Activated CD4-positive, alpha-beta T cell treated with anti-CD3 and anti-CD28 coated beads, Interleukin-2, Interleukin-4, amounts not matched to agents 100 ng/mL and 50 ng/mL, durations not matched to agents 16 hours and 8 hours (primary cell): ENCODE measurements at places on chromosomes 12 and 14.

DNA sequence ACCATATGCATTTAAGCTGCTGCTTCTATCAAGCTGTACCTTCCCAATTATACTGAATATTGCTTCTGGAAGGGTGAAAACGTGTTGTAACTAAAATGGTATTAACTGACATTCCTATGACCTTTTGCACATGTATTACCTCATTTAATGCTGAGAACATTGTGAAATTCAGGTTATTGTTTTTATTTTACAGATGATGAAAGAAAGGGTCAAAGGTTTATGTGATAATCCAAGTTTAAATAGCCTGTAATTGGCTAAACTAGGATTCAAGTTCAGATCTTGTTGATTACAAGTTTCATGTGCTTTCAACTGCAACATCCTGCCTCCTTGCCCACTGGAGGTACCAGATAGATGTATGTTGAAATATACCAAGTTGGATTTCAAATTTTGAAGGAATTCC, 433.3 kb upstream of the PRICKLE1 start:
- no peak for DNase-seq

DNA sequence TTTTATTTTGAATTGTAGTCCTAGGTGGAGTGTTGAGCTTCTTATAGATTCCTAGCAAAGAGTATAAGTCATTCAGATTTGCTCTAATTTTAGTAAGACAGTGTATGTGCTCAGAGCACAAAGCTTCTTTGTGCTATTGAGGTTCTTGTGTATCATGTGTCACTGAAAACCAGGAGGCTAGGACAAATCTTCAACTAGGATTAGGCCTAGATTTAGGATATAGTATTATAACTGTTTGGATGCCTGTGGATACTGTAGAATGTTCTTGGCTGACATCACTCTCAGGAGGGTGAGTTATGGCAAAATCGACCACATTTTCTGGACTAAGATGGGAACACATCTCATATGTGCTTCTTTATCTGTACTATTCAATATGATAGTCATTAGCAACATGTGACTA, 86.5 kb downstream of the DHRS2 start:
- no peak for DNase-seq

- DNase-seq = no peak
Observed at GRCh38 chr12:79535751-79536150, 155.0 kb downstream of the PAWR start.

DNA sequence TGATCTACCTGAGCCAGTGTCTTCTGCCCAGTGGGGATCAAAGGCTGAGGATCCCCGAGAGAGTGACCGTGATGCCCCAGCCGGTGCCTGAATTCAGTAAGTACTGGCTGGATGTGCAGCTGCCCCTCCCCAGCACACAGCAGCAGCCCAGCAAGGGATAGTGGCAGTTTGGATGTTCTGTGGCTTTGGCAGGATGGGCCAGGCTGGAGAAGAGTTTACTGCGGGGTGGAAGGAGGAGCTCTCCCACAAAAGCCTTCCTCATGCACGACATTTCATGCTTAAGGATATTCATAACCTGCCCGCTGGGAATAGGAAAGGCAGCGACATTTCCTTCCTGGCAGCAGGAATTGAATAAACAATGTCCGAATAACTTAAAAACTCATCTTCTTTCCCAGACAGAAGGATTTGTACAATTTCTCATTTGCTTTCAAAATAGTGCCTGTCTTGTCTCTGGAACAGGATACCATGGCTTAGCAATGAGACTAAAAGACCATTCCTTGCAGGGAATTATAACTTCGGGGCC, 135.6 kb upstream of the PRMT8 start:
- DNase-seq = no peak

GRCh38 chr12:26696613-26697092, 136.3 kb downstream of the ITPR2 start:
- DNase-seq = no peak

DNA sequence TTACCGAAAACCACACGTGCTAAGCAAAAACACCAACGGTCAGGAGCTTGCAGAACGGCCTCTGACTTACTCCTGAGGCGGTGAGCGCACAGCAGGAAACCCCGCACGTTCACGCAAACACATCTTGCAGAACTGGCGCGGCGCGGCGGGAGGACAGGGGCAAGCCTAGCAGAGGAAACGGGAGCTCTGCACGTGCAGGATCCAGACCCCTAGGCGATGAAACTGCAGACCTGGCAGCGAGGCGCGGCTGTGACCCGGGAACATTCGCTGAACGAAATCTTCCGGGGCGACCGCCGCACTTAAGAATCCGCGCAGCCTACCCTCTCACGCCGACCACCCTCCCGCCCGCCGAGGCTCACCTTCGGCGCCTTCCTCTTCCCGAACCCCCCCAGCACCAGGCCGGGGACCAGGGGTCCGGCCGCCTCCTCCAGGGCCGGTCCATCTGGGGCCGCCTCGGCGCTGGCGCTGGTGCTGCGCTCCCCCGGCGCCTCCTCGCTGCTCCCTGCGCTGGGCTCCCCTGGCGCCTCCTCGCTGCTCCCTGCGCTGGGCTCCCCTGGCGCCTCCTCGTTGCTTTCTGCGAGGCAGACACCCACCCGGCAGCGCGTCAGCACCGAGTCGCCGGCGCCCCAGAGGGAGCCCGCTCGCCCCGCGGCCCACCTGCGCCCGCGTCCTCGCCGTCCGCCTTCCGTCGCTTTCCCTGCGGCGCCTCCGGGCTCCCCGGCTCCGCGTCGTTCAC, 615 bp downstream of the DDX51 start:
- DNase-seq = no peak

DNA sequence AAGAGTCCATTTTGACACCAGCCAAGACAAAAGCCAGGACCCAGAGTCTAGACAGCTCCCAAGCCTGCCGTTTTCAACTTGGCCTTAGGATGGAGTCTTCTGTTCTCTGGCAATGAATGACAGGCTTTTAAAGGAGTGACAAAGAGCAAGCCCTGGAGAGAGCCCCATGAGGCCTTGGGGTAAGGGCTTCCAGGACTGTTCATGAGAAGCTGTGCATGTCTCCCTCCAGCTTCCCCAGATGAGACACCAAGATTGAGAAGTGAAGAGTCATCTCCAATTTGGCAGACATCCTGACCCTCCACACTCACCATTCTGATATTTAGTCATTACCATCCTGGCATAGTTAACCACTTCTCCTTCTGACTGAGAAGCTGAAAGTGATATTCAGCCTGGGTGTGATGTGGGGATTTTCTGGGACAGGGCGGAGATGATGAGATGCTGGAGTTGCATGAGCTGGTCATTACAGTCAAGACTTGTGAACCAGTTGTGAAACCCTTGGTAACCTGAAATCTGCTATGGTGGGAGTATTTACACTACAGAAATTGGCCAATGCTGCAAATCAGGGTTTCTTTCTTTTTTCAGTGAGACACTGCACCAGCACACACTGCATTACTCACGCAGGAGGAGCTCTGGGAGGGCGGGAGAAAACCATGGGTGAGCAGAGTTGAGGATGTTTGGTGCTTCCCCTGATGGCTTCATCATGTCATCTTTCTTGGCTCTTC, 77.8 kb downstream of the VCPKMT start:
- DNase-seq = peak; percentile 98

GRCh38 chr12:110637869-110638441, 24.0 kb downstream of the TCTN1 start:
- DNase-seq = no peak

DNA sequence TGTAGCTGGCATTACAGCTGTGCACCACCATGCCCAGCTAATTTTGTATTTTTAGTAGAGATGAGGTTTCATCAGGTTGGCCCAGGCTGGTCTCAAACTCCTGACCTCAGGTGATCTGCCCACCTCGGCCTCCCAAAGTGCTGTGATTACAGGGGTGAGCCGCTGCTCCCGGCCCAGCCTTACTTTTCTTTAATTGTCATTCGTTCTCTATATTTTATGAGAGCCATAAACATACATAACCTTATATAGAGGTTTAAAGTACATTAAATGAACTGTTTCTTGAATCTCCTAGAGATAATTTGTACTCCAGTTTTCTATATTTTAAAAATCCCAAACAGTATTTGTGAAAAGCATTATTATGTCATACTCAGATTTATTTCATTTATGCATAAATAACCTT, 98.6 kb downstream of the SYNE2 start:
- DNase-seq = no peak

DNA sequence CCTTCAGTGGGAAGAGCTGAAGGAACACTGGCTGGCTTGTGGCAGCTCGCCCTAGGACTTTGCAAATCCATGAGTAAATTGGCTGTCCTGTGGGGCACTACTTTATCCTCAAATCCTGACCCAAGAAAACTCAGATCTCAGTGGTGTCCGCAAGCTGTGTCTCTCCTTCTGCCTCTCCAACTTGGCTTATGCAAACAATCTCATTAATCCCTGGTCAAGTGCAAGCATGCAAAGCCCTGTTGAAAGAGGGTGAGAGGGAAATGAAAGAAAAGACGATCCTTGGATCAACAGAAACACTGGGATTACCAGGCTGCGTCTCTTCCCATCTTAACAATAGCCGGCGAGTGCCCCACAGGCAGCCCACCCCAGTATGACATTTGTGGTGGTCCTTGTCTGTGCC, 901.6 kb downstream of the BCL11B start:
- no peak for DNase-seq

- no peak for DNase-seq
Observed at GRCh38 chr12:20429852-20430251, 61.5 kb downstream of the PDE3A start.

DNA sequence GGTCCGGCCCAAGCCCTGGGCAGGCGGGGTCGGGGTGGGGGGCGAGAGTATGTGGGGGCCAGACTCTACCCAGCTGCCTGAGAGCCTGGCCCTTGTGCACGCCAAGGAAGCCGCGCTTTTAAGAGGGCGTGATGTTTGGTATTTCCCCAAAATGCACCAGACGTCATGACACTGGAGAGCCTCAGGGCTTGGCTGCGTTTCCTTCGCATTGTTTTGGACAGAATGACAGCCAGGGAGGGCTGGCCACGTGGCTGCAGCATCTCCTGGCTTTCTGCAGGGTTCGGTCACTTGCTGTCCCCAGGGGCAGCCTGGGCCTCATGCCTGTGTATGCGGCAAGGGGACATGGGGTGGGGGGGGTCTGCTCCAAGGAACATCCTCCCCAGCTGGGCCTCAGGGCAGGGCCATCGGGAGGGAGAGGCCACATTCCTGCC, 16.1 kb upstream of the NUDT14 start:
- DNase-seq = no peak

DNA sequence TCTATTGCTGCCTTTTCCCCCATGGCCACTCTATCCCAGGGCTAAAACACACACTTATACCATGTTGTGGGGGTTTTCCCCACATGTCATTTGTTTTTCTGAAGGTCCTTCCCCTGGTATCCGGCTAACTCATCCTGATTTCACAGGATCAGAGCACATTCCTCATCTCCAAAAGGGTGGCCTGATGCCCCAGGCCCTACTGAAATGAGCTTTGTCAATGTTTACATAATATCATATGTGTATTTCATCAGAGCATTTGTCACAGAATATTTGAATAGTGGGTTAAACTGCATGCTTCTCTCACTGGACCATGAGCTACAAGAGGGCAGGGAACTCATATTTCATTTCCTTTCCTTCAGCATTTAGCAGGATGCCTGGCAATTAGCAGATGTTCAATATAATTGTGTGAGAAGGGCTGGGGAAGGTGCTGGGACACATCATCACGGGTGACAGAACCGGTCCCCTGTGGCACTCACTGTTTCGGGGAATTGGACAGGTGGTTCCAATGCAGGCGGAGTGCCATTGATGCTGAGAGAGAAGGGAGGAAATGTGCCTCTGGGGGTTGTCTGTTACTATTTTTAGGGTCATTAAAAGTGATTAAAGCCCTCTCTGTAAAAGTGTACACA, 26.8 kb downstream of the EMP1 start:
- no peak for DNase-seq

- no peak for DNase-seq
Observed at GRCh38 chr12:111276146-111276545, 92.7 kb downstream of the PHETA1 start.

DNA sequence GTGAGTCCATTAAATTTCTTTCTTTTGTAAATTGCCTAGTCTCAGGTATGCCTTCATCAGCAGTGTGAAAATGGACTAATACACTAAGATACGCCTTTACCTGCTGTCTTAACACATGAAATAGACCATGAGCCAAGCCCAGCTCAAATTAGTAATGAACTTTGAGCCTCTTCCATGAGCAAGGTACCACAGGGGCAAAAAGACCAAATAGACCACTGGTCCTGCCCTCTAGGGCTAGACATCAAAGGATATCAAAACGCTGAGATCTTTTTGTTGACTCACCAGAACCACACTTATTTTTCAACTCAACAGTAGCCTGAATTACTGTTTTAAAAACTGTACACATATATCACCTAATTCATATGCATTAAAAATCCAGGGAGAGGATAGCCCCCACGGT, 137.5 kb upstream of the NOS1 start:
- no peak for DNase-seq

GRCh38 chr14:89194376-89194775, 222.7 kb downstream of the FOXN3 start:
- DNase-seq = no peak

- peak; percentile 69 for DNase-seq
Observed at GRCh38 chr12:111404362-111405148, 1.2 kb upstream of the SH2B3 start.

- peak; percentile 4 for DNase-seq
Observed at GRCh38 chr14:24094841-24095270, 745 bp downstream of the PCK2 start.

- no peak for DNase-seq
Observed at GRCh38 chr14:77217551-77217950, 36.0 kb downstream of the TMEM63C start.

- DNase-seq = no peak
Observed at GRCh38 chr14:56992332-56992820, 182.1 kb upstream of the OTX2 start.

DNA sequence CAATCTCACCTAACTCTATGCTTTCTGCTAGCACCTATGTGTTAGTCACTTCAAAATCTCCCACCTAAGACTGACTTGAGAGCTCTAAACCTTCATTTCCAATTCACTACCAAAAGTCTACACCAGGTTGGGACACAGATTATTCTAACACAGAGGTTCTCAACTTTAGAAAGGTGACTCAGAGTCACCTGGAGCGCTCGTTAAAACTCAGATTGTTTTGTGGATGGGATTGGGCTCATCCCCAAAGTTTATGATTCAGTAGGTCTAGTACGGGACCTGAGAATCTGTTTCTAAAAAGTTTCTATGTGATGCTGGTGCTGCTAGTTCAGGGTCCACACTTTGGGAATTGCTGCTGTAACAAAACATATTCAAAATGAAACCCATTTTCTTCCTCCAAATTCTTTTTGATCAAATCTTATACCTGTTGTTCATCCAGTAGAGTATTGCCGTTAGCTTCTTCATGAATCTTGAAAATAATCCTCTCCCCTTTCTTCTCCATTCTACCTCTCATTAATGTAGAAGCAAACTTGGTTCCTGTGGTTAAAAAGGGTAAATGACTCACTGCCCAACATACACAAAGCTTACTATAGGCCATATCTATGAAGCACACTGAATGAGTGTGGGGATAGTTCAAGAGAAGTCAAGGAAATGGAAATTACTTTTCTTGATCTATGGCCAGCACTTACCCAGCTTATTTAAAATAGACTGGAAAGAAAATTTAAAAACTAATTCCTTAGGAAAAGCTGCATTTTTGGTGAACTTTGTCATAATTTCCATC, 206.7 kb downstream of the KIF21A start:
- no peak for DNase-seq

GRCh38 chr12:5622280-5622679, 190.4 kb downstream of the NTF3 start:
- no peak for DNase-seq
